ENCODE measurements at places on chromosomes 3 and 15.
A peak's percentile ranks its signal among the peaks of the same experiment; 100 is the strongest.

- DNase-seq = peak; percentile 97
These were observed 48.2 kb upstream of the PYDC2 start for GRCh38 chr3:191412759-191413158.

GRCh38 chr3:56003129-56003528, 465.1 kb downstream of the ERC2 start:
- DNase-seq = peak; percentile 3

DNA sequence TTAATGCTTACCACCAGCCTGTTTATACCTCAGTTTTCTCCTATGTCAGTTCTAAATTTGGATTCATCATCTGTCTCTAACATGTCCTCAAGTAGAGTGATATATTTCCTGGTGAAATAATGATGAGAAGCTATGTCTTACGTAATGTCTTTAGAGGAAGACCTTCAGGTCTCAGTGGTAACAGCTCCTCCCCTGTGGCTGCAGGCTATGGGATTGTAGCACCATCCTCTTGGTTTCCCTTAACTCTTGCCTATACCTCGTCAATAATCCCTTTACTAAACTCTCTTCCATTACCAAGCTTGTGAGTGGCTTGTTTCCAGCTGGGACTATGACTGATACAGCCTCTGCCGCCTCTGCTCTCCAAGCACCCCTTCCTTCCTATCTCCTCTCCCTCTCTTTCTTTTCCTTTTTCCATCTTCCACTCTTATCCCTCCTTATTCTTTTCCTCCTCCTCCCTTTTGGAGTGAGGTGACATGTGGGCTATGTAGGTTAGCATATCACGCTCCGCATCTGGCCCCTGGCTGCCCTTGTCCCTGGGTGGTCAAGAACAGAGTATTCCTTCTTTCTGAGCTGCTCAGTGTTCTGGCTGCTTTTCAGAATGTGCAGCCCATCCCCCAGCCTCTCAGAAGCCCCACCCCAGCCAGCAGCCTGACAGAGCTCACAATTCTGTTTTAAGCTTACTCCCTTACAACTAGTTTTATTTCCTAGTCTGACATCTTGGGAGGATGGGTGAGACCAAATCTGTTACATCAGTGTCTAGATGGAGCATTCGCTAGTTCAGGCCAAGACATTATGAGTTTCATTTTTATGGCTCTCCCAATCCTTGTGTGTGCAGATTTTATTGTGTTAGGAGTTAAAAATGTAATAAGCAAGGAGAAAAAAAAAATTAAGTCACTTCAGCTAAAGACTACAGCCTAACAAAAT, 75.0 kb upstream of the RNU6-1 start:
- DNase-seq = peak; percentile 59

- no peak for DNase-seq
These were observed 57.4 kb downstream of the ETFA start for GRCh38 chr15:76253691-76254473.

GRCh38 chr3:95899911-95900310, 914.5 kb upstream of the EPHA6 start:
- no peak for DNase-seq

- no peak for DNase-seq
These were observed 18.2 kb downstream of the CRTAP start for GRCh38 chr3:33132019-33132360.

- DNase-seq = no peak
These were observed 32.7 kb downstream of the PDIA5 start for GRCh38 chr3:123099331-123100192.

DNA sequence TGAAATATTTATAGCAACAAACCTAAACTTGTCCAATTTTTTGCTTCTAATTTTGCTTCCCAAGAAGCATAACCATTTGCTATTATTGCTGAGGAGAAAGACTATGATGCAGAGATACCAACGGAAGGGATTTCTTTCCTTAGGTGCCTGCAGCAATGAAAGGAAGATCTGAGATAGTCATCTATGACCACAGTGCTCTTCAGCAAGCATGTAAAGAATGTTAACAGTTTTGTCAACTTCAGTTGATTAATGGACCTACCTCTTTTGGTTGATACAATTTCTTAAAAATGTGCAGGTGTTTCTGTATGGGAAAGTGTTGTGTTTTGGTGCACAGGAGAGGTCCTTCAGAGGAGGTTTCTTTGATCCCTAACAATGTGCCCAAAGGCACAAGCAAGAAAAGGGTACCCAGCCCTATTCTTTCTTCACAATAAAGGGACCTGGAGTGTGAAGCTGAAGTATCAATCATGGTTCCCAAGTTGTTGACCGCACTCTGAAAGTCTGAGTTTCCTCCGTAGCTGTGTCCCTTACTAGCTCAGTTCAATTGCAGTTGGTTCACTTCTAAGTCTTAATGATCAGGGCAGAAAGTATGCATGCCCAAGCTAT, 307.7 kb upstream of the KCNH8 start:
- no peak for DNase-seq

- peak; percentile 1 for DNase-seq
These were observed 713.9 kb upstream of the GBE1 start for GRCh38 chr3:82475306-82475705.

DNA sequence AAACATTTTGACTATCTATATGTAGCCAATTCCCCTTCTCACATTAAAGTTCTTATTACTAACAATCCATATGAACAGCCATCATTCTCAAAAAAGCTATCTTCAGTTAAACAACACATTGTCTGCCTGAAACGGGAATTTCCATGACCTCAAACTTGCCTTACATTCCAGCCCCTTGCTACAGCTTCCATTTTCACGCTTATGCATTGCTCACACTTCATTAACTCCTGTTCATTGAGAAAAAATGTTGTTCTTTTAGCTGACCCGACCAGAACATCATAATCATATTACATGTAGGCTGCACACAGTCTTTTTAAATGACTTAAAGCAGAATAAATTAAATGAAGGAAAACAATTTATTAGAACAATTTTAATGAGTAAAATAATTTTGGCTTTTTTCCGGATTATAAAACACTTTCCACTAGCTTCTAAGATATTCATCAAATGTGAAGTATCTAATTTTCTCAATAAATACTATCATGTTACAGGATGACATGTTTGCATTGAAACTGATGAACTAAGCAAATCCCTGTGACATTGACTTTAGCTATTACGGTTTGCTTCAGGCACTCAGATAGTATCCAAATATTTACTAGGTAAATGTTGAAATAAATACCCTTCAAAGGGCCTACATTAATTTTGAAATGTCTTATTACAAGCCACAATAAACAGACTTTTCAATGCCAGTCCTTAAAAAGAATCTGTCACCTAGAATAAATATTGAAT, 49.9 kb downstream of the P3H2 start:
- peak; percentile 76 for DNase-seq

- no peak for DNase-seq
These were observed 201.4 kb upstream of the STT3B start for GRCh38 chr3:31331278-31331677.

DNA sequence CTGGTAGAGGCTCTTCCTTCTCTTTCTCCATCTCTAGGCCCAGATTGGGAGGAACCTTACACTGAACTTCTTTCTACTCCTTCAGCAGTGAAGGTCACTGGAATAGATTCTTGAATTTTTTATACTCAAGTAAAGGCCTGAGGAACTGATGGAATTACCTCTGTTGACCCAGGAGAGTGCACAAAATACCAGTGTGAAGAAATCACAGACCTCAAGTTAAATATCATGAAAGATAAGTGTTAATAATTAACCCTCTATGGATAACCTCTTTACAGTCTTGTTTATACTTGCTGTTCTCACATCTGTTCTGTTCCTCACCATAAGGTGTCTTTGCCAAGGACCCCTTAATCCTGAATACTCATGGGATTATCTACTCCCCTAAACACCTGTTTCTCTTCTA, 244.4 kb upstream of the STAC start:
- no peak for DNase-seq

- no peak for DNase-seq
These were observed 264.6 kb upstream of the COL8A1 start for GRCh38 chr3:99373846-99374210.

- DNase-seq = no peak
These were observed 29.7 kb upstream of the LIPC start for GRCh38 chr15:58401991-58402649.

- DNase-seq = peak; percentile 12
These were observed 19.1 kb upstream of the EPB42 start for GRCh38 chr15:43239732-43240491.

GRCh38 chr3:59247402-59247841, 197.6 kb upstream of the CFAP20DC start:
- DNase-seq = no peak
